ENCODE measurements at places on chromosomes 11 and 22.
A peak's percentile ranks its signal among the peaks of the same experiment; 100 is the strongest.

- no peak for DNase-seq
Observed at GRCh38 chr11:111302298-111302697, 4.0 kb downstream of the POU2AF3 start.

GRCh38 chr11:134001088-134001487 is 44.3 kb upstream of the IGSF9B start:
- DNase-seq = no peak

DNA sequence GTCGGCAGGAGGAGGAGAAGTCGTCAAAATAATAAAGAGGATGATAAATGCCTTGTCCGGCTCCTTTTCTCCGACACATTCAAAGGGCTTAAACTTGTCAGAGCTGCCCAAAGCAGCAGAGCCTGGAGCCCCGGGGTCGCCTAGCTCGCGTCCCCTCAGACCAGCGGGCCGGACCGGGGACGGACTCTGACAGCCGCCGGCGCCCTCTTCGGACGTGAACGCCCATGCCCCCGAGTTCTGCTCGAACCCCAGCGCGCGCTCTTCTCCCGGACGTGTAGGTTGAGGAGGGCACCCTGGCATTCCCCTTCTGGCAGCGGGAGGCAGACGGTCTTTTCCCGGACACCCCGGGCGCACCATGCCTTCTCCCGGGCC is 999 bp downstream of the FGF3 start:
- no peak for DNase-seq

- no peak for DNase-seq
Observed at GRCh38 chr22:25478528-25478927, 85.9 kb upstream of the GRK3 start.

DNA sequence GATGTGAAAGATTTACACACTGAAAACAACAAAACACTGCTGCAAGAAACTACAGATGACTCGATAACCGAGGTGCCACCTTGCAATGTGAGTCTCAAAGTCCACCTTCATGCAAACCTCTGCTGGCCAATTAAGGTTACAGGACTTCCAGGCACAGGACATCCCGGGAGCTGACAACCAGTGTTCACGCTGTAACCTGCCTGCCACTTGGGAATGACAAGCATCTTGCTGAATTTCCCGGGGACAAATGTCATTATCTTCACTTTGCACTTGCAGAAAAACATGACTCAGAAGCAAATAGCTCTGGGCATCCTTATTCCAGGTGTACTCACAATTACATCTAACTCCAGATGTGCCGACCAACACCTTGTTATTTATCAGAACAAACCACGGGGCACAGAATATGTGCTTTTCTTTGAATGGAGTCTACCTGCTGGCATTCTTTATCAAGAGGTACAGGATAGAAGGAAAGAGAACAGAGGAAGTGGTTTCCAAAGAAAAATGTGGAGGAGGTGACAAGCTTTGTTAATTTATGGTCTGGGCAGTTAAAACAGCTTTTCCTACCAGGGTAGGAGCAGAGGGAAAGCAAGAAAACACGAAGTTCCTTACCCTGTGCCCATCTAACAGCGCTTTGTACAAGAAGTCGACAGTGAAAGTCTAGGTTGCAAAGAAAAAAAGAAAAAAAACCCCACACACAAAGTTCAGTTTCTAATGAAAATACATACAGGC is 72.3 kb downstream of the SHANK2 start:
- no peak for DNase-seq

DNA sequence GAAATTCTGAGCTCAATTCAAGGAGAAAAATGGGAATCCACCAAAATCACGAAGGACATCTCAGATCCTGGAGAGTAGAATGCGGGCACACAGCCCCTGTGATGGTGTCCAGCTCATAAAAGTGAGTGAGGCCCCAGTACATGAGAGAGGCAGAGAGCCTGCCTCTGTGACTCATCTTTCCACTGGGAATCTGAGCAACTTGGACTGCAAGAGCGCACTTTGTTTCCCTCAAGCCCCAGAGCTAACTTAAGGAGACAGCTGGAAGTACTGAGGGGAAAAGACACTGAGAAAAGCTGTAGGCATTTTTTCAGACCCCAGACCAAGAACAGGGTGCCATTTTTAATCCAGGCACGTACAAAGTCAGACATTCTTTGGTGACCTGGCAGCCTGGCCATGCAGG is 273.7 kb downstream of the C11orf87 start:
- DNase-seq = peak; percentile 31

- DNase-seq = no peak
Observed at GRCh38 chr11:114571712-114572111, 12.0 kb upstream of the NXPE1 start.

- DNase-seq = no peak
Observed at GRCh38 chr11:12121517-12121916, 11.1 kb downstream of the MICAL2 start.

GRCh38 chr11:92149996-92150395 is 74.6 kb upstream of the FAT3 start:
- no peak for DNase-seq

- no peak for DNase-seq
Observed at GRCh38 chr22:31917227-31917921, 27.0 kb upstream of the YWHAH start.

GRCh38 chr22:46112405-46112804 is 37.9 kb upstream of the PPARA start:
- no peak for DNase-seq

- DNase-seq = peak; percentile 61
Observed at GRCh38 chr11:110908401-110909105, 196.3 kb upstream of the ARHGAP20 start.

DNA sequence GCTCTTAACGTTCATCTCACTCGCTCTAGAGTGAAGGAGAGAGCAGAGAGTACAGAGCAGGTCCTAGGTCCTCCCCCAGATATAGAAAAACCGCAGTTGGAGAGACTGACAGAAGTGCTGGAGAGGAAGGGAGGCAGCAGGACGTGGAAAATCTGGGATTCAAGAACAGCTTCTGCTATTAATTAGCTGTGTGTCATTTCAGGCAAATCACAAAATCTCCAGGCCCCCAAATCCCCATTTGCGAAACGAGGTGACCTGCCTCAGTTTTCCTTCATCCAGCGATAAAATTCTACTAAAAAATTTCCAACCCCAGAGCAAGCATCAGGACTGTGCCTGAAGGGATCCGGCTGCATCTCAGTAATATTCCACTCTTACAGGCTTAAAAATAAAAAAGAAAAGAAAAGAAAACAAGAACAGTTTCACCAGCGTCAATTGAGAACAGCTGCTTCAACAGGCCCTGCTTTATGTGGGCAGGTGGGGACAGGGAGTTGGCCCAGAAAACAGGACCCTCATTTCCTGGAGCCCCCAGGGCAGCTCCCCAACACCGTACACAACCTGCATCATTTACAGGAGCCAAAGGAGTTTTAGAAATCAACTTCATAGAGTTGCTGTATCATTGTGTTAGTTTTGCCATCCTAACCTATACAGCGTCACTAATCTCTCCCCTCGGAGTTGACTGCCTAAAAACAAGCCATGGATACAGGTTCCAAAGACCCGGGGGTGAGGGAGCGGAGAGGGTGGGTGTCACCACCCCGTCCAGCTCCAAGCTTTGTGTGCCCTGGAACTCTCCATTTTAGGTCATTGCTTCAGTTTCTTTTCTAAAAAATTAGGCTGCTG is 2.3 kb upstream of the MALAT1 start:
- peak; percentile 79 for DNase-seq

- DNase-seq = no peak
Observed at GRCh38 chr11:23100726-23101125, 240.5 kb upstream of the CCDC179 start.

- no peak for DNase-seq
Observed at GRCh38 chr11:67472882-67473281, 3.8 kb upstream of the TMEM134 start.

DNA sequence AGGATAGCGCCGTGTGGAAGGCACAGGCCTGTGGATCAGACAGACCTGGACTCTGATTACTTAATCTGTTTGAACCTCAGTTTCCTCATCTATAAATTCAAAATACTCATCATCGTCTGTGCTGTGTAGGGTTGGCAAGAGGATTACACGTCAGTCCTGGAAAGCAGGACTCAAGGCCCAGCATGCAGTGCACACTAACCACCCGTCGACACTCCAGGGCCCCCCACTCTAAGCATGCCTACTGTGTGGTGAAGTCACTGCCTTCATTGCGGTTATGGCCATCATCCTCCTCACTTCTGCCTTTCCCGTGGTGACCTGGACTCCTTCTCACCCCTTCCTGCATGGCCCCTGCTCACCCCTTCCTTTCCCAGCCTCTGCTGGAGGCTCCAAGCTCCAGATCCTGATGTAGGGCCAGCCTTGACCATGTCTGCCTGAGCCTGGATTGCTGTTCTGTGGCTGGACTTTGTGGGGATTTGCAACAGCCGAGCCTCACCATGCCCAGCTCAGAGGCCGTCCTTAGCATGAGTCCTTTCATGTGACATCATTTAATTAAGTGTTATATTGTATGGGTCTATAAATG is 1158.0 kb downstream of the TBC1D22A start:
- DNase-seq = no peak

DNA sequence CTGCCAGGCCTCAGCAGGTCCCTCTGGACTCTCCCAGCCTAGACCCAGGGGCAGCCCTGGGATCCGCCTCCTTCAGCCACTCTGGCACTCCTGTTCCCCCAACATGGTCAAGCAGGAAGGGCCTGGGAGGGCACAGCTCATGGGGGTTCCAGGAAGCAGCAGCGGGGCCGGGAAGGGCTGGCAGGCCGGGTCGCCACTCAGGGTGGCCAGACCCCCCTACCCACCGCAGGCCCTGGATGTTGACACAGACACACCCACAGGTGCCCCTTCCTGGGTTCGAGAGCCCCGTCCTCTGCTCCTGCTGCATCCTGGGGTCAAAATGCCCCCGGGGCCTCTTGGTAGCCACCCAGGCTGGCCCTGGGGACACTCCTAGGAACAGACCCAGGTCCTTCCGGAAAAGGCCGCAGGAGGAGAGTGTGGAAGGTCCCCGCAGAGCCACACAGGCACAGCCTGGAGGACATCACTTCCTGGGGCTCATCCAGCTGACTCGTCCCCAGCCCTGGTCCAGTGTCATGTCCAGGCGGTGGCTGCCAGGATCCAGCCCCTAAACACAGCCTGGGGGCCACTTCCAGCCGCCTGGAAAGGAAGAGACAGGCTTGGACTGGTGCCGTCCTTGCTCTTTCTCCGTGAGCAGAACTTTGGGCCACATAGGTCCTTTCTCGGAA is 6.8 kb upstream of the PIM3 start:
- no peak for DNase-seq

DNA sequence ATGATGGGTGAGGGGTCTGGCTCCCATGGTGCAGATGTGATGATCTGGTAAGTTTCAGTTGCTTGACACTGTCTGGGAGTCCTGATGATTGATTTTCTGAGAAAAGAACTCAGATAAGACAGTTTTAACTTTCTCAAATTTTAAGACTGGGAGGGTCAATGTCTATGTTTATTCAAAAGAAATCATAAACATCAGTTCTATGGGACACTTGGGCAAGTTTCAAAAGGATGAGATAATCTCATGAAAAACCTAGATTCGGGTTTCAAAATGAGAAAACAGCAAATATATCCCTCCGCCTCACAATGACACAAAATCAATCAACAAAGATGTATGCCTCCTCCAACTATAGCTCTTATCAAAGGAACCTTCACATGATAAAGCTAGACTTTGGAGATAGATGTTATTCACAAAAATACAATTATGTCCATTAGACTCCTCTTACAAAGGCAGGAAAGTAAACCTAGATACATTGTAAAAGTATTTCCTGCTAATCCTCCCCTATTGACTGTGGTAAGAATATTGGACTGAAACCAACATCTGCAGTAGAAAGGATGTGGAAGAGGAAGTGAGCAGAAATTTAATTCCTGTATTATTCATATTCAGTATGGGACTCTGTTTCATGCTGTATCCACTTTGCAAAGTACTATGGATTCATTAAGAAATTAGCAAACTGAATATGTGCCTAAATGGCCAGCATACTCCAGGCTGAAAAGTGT is 21.6 kb downstream of the SVIP start:
- no peak for DNase-seq

GRCh38 chr22:17781319-17782031 is 7.2 kb upstream of the BID start:
- peak; percentile 92 for DNase-seq

- DNase-seq = no peak
Observed at GRCh38 chr11:41872870-41873269, 413.4 kb upstream of the LRRC4C start.

DNA sequence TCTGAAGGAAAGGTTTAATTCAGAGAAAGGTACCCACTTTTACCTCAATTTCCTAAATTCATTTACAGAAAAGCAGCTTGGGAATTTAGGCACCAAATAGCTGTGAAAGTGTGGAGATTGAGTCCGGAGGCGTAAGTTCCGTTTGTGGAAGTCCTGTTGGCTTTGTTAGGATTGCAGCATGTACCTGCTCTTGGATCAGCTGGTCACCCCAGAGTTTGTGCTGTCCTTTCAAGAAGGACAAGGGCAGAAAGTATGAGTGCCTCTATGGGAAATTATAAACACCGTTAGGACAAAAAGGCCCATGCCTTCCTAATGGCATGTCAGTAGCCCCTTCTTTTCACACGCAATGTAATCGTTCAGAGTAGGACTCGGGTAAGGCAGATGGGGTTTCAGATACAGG is 97.8 kb downstream of the SCN3B start:
- no peak for DNase-seq

- DNase-seq = no peak
Observed at GRCh38 chr22:42714768-42715390, 5.8 kb downstream of the A4GALT start.

GRCh38 chr11:95568281-95568680 is 221.3 kb downstream of the FAM76B start:
- no peak for DNase-seq

- no peak for DNase-seq
Observed at GRCh38 chr11:10401256-10401655, 53.8 kb upstream of the AMPD3 start.

GRCh38 chr22:30953206-30953605 is 15.4 kb downstream of the MORC2 start:
- DNase-seq = no peak

DNA sequence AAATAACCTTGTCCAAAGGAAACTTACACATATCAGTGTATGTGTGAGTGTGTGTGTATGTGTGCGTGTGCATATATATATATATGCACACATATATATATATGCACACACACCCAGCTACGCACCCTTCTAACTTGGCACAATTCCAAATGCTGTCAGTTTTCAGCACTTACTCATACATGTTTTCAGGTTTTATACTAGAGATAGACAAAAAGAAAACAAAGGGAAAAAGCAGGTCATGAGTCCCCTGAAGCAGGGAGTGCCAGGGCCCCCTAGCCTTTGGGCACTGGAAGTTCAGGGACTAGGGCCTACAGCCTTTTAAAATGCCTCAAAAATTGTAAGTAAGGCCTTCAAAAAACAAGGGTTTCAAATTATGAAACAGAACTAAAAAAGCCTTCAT is 265.4 kb downstream of the CADM1 start:
- no peak for DNase-seq

DNA sequence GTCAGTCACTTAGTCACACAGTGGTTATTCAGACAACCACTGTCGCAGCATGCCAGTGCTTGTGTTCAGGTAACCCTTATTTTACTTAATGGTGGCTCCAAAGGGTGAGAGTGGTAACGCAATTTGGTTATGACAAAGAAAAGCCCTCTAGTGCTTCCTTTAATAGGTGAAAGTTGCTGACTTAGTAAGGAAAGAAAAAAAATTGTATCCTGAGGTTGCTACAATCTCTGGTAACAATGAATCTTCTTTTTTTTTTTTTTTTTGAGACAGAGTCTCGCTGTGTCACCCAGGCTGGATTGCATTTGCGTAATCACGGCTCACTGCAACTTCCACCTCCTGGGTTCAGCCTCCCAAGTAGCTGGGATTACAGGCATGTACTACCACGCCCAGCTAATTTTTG is 64.5 kb downstream of the C11orf91 start:
- DNase-seq = peak; percentile 72

- DNase-seq = no peak
Observed at GRCh38 chr11:111644922-111645321, 42.7 kb downstream of the SIK2 start.
